A172 (cell line): ENCODE measurements at places on chromosomes 16 and 17. TPM values are rescaled to one million over a fixed set of nuclear protein-coding genes. Genes with fewer than 3 reads are reported as not detected.

DNA sequence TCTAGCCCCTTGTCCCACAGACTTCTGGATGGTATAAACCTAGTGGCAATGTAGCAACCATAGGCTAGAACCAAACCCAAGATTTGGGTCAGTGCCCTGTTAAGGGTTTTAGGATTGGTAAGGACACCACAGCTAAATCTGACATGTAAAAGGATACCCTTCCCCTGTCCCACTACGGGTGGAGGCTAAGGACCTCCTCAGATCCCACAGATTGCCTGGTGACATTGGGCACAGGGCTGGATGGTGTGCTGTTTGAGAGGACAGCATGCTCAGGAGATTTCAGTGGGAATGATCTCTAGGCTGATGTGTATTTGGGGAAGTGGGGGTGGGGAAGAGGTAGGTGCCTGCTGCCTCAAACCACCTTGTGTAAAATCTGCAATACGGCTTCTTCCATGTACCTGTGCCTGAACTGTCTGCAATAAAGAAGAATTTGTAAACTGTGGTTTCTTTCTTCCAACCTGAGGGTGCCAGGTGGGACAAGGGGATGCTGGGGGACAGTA is 671 bp upstream of the EDC4 start:
- no peak for DNase-seq

- DNase-seq = no peak
These were observed 828.3 kb upstream of the EEF2KMT start for GRCh38 chr16:5925850-5926249.

- no peak for DNase-seq
These were observed 38.8 kb downstream of the WSCD1 start for GRCh38 chr17:6108987-6109386.

- DNase-seq = no peak
These were observed 15.5 kb upstream of the CDH15 start for GRCh38 chr16:89155851-89156739.

SDK2 gene
- 0.31 and 0.69 TPM in 2 replicates for total RNA-seq

DNA sequence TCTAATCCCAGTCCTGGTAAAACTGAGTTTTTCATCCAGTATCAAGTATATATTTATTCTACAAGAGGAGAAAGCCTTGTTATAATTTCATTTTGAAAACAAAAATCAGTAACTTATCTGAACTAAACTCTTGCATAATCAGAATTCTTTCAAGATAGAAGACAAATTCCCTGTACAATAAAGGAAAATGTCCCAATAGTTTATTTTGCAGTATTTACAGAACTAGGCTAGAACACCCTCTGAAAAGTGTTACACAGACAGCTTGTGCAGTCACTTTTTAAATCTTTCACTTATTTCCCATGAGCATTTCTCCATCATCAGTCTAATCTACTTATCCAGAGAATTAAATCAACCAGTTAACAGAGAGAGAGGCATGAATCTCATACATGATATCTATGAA is 48.5 kb downstream of the SPOP start:
- DNase-seq = no peak

GRCh38 chr16:75267631-75268264 is 16.3 kb upstream of the BCAR1 start:
- DNase-seq = peak; percentile 91

DNA sequence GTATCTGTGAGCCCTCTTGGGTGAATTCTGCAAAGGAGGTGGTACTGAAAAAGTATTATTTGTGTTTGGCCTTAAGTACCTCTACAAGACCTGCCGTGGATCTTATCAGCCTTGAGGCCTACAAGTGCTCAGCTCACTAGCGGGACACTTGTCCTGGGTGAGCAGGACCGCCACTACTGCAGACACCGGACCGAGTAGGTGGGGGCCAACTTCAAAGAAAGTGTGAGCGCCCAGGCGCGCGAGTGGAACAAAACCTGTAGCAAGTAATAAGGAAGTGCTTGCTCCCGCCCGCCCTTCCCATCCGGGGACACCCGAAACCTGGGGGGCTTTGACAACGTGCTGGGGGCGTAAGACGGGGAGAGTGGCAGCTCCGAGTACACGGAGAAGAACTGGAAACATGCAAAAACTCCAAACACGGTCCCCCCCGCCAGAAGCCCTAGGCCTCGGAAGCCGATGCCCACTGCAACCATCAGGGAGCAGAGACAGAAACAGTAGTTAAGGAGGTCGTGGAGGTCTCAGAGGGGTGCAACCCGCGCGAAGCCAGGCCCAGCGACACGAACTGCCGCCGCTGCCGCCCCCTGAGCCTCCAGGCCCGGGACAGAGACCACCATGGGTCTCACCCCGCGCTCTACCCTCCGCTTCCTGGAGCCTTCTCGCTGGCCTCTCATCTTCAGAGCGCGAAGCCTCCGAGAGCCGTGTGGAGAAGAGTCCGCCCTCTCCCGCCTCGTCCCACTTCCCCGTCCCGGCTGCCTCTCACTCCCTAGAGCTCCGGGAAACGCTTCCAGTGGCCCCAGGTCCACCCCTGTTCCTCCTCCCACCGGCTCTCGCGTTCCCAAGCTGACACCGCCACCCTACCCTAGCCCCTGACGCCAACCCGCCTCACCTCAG is 537 bp downstream of the CNOT1 start:
- peak; percentile 53 for DNase-seq

FLII gene
- 369 and 474 TPM in 2 replicates for total RNA-seq

CD300H gene
- total RNA-seq = not detected in 2 replicates

GRCh38 chr16:51526621-51527020 is 375.6 kb upstream of the SALL1 start:
- no peak for DNase-seq

- DNase-seq = no peak
These were observed 636 bp downstream of the WWOX start for GRCh38 chr16:78100112-78100467.

- no peak for DNase-seq
These were observed 15.6 kb downstream of the NACA2 start for GRCh38 chr17:61575352-61575975.

GRCh38 chr17:1529863-1530262 is 13.5 kb upstream of the INPP5K start:
- no peak for DNase-seq

DNA sequence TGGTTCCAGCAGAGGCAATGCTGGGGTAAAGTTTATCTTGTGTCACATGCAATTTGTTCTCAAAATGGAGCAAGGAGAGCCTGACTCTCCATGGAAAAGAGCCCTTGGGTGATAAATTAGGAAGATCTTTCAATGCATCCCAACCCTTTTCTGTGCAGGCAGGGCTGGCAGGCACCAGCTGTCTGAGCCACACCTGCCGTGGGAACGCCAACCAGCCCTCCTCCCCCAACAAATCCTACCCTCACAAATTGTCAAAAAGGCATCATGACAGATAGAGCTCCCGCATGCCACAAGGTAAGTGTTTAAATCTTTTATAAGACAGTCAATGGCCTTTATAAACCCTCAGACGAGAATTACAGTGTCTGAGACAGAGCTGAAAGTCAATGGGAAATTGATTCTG is 418.5 kb upstream of the CDH5 start:
- DNase-seq = no peak

FNDC8 gene
- not detected in 2 replicates for total RNA-seq

GRCh38 chr17:5794385-5794784 is 210.1 kb upstream of the NLRP1 start:
- DNase-seq = no peak

DNA sequence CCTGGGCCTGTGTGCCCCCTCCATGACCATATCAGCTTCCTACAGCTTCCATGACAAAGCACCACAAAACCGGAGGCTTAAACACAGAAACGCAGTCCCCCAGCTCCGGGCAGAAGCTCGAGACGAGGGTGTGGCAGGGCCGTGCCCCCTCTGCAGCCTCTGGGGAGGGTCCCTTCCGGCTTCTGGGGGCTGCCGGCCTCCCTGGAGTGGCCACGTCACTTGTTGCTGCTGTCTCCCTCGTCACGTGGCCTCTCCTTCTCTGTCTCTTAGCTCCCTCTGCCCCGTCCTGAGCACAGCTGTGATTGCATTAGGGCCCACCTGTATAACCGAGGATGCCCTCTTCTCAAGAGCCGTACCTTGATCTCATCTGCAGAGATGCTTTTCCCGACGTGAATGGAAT is 64.6 kb downstream of the JPH3 start:
- DNase-seq = no peak

GRCh38 chr17:32323811-32324491 is 18.0 kb downstream of the C17orf75 start:
- peak; percentile 81 for DNase-seq

DNA sequence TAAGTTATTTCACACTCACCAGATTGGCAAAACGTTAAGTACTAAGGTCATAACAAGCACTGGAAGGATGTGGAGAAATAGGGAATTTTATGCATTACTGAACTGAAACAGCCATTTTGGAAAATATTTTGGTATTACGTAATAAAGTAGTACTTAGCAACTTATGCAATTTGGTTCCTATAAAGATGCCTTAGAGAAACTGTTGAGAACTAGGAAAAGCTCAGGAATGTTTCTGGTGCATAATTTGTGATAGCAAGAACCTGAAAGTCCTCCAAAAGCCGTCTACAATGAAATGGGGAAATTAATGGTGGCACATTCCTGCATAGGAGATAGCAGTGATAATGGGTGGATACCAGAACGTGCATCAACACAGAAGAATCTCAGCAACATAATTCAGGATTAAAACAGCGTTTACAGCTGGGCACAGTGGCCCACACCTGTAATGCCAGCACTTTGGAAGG is 472.5 kb downstream of the WWOX start:
- DNase-seq = no peak

DNA sequence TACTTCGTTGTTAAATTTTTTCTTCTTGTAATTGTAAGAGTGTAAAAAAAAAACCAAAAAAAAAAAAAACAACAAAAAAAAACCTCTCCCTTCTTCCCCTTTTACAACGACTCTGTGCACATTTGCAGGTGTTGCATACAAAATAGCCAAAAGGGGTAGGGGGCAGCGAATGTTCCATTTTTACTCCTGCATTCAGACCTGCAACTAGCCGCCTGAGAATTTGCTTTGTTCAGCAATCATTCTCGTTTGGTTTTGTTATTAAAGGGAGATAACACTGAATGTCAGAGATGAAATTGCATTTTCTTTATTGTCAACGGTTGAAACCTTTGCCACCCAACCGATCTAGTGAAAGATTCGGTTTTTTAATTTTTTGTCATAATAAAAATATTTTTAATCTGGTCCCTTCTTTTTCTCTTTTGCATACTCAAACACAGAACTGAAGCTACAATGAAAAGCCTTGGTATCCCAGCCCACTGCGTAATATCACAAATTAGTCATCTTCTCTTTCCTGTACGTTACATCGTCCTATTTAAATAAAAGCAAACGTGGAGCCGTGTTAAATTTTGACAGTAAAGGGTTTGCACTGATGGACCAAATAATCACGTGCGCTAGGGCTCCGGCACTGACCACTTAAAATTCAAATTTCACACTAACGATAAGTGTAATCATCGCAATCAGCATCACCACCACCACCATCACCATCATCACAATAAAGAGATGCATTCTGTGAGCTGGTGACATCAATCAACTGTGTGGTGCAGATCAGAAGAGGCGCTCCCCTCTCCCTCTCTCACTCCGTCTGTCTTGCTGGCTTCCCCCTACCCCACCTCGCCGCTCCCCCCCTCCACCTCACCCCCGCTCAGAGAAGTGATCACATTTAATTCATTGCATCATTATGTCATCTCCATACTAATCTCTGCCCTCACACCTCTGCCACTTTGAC is 406.2 kb upstream of the PSMD7 start:
- no peak for DNase-seq

- DNase-seq = no peak
These were observed 81.2 kb downstream of the TIMM22 start for GRCh38 chr17:1077986-1078711.

CD300E gene
- total RNA-seq = not detected in 2 replicates

GRCh38 chr16:29900102-29900887 is at the start of gene ASPHD1:
TSS of gene ASPHD1 (plus strand) at chr16:29900488. CDS start at chr16:29900972, 484 bp downstream.
- DNase-seq = peak; percentile 88

DNA sequence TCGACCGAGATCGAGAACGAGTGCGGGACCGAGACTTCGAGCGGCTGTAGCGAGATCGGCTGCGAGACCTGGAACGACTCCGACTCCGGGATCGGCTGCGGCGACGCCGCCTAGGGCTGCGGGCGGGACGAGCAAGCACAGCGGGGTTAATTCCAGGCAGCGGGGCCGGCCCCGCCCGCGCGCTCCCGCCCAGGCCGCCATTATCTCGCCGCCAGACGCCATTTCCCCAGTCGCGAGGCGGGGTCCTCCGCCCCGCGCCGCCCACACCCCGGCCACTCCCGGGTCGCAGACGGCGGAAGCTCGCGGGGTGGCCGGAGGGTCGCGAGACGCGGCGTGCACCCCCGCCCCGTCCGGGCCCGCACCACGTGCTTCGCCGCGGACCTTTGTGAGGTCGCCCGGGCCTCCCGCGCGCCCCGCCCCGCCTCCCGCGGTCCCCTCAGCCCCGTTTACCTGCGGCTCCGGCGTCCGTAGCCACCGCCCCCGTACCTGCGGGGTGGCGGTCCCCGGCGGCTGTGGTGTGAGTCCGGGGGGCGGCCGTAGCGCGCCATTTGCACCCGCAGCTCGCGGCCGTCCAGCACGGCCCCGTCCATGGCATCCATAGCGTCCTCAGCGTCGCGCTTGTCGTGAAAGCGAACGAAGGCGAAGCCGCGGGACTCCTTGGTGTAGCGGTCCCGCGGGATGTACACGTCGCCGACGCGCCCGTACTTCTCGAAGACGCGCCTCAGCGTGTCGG is 616 bp downstream of the SRSF2 start:
- peak; percentile 36 for DNase-seq

- DNase-seq = no peak
These were observed 13.9 kb downstream of the LRRC37B start for GRCh38 chr17:32020943-32021614.

PDIA2 gene
- total RNA-seq = 0.29 and 0.41 TPM in 2 replicates

GRCh38 chr17:33725675-33726271 is 432.7 kb upstream of the ASIC2 start:
- DNase-seq = peak; percentile 37

GCGR gene
- total RNA-seq = not detected in 2 replicates

GRCh38 chr16:70551788-70552187 is 28.2 kb downstream of the SF3B3 start:
- no peak for DNase-seq

DNA sequence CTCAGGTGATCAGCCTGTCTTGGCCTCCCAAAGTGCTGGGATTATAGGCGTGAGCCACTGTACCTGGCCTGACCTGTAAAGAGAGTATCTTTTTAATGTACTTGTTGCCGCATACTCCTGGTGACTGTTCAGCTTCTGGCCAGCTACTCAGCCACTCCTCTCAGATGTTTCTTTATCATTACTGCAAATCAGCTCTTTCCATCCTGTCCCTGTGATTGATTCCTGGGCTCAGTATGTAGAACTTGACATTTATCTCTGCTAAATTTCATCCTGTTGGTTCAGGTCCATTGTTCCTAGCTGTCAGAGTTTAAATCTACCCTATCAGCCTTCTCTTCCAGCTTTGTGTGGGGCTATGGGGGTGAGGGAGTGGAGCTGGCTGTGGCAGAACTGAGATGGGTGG is 211.5 kb upstream of the ASIC2 start:
- DNase-seq = no peak

- DNase-seq = no peak
These were observed 7.0 kb upstream of the FAM83G start for GRCh38 chr17:19011581-19011980.
